A549 treated with DMSO at 1 μM for 4 hours (cell line): ENCODE measurements at places on chromosomes 5 and 9. TPM values are rescaled to one million over a fixed set of nuclear protein-coding genes. Genes with fewer than 3 reads are reported as not detected.

The LRRC26 gene
- total RNA-seq: 0.26 to 1.5 TPM (median 1.0 TPM) in 5 replicates

The ADGRD2 gene
- not detected in 5 replicates for total RNA-seq

The ENG gene
- total RNA-seq: 0.09 to 0.34 TPM (median 0.14 TPM) in 5 replicates

The PPIC gene
- 13.1 to 16.4 TPM (median 15.6 TPM) in 5 replicates for total RNA-seq

The GFPT2 gene
- total RNA-seq: 34.6 to 54.2 TPM (median 51.6 TPM) in 5 replicates

The LCN9 gene
- not detected in 5 replicates for total RNA-seq

The GOLGA2 gene
- total RNA-seq: 43.4 to 51.4 TPM (median 49.5 TPM) in 5 replicates

The SLC6A7 gene
- 0.02 to 0.06 TPM (median 0.03 TPM) in 4 of 5 replicates, not detected in the other for total RNA-seq

The C9orf43 gene
- 0.45 to 1.2 TPM (median 0.54 TPM) in 5 replicates for total RNA-seq

The IRX2 gene
- total RNA-seq: 1.1 to 1.7 TPM (median 1.4 TPM) in 5 replicates

The ANKRD18B gene
- total RNA-seq: 5.0 to 10.1 TPM (median 8.4 TPM) in 5 replicates

The SRP19 gene
- 76.7 to 92.3 TPM (median 82.8 TPM) in 5 replicates for total RNA-seq

The FREM1 gene
- not detected in 5 replicates for total RNA-seq

The TMED7 gene
- total RNA-seq: 51.8 to 68.6 TPM (median 56.5 TPM) in 5 replicates

The MTREX gene
- total RNA-seq: 35.5 to 50.1 TPM (median 44.0 TPM) in 5 replicates

The ABCA1 gene
- 6.3 to 8.7 TPM (median 6.5 TPM) in 5 replicates for total RNA-seq

The RNF183 gene
- total RNA-seq: 0.20 TPM in 1 of 5 replicates, not detected in the others

The KCNIP1 gene
- not detected in 5 replicates for total RNA-seq

The ESM1 gene
- total RNA-seq: not detected in 5 replicates

The CHSY3 gene
- total RNA-seq: 0.03 to 0.10 TPM (median 0.07 TPM) in 5 replicates
